ENCODE measurements at places on chromosomes 6 and 20.

DNA sequence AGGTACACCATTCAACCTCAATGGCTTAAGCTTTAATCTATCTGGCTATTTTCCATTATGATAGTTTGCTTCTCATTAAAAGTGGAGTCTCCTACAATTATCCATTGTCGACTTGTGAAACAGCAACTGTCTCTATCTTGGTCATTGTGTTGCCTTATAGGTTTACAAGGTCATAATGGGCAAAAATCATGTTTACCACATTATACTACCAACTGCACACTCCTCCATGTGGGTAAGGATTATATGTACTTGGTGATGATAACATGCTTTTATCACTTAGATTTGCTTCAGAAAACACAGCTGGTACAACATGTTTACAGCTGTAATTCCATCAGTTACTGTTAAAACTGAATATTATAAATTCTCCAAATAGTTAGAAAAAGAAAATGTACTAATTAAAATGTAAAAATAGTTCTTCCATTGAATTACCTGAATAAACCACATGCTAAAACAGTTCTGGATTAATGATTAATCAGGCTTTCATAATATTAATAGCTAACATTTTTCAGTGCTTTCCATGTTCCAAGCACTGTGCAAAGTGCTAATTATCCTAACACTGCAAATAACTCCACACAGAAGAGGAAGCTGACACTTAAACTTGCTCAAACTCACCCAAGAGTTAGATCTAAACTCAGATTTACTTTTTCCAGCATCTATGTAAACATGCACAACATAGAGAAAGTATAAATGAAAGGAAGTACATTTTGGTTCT, 96.7 kb downstream of the OGFRL1 start:
- no peak for DNase-seq

DNA sequence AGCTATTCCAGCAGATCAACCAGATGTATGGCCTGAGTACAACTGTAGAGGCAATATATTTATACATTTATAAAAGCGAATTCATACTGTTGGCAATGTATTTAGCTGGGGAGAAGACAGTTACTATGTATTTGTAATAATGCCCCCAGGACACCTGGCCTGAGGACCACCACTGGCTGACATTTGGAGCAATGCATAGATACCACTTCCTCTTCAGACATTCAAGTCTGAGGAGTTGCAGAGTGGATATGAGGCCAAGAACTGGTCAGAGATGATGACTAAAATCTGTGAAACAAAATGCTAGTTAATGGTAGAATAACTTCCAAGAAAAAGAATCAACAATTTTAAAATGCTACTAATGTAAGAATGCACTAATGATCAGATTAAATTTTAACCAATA, 462.3 kb downstream of the CDC5L start:
- DNase-seq: no peak

- DNase-seq: no peak
Measured at GRCh38 chr6:15387118-15387517, 141.2 kb downstream of the JARID2 start.

- no peak for DNase-seq
Measured at GRCh38 chr6:91366781-91367180, 779.9 kb upstream of the MAP3K7 start.

DNA sequence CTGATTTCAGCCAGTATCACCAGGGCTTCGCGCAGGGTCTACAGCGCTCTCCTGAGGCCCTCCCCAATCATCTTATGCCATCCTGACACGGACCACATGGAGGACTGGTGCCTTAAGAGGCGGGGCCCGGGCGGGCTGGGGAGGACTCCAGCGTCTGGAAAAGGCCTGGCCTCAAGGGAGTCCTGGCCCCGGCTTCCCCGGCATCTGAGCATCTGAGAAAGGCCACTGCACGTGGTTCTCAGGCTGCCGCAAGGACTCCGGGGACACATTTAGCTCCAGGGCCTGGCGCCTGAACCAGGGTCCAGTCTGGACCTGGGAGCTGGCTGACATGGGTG, 21.4 kb downstream of the BHLHE23 start:
- DNase-seq: no peak
